ENCODE measurements at places on chromosomes 3 and 15. TPM values are rescaled to one million over a fixed set of nuclear protein-coding genes. Genes with fewer than 3 reads are reported as not detected.

GRCh38 chr3:99249627-99250026 lies 348.1 kb upstream of the DCBLD2 start:
- H3K36me3 ChIP-seq: no peaks in the 10 kb centered on the region
- no peak overlapping the region for H3K4me3 ChIP-seq
- no peak for DNase-seq
- H3K4me1 ChIP-seq: no peaks in the 10 kb centered on the region
- no peak overlapping the region for H3K27ac ChIP-seq

DNA sequence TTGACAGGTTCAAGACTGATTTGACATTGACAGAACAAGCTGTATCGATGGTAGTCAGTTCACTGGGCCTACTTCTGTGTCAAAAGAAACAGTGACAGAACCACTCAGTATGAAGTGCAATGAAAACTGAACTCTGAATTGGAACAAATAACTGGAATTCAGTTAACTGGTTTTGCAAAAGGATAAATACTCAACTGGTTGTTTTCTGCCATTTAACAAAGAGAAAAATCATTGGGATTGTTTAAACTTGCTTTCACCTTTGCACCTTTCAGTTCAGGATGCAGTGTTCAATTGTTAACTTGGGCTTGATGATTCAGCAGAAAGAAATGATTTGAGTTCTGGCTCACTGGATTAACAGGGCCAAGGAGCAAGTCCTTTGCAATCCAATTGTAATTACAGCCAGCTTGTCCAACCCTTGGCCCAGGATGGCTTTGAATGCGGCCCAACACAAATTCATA lies 4.9 kb downstream of the BTD start:
- peaks cover 14% of the 10 kb centered on the region for H3K36me3 ChIP-seq
- no peak for DNase-seq
- peaks cover 15% of the 10 kb centered on the region for H3K4me1 ChIP-seq

The SCG5 gene
- polyA plus RNA-seq: not detected

The MAGI1 gene
- polyA plus RNA-seq: not detected

The SYNPR gene
- polyA plus RNA-seq: not detected

All from immature natural killer cell (primary cell).